ENCODE measurements at places on chromosomes 7 and 10. TPM values are rescaled to one million over a fixed set of nuclear protein-coding genes. Genes with fewer than 3 reads are reported as not detected.

Gene ZNF239
- total RNA-seq, result 0.51 TPM

Gene BLNK
- not detected for total RNA-seq

Gene PRTFDC1
- 24.2 TPM for total RNA-seq

Gene SLC26A5
- total RNA-seq, result not detected

Gene TWIST1
- total RNA-seq, result not detected
